RPMI7951 (cell line): ENCODE measurements at places on chromosomes 2 and 18. TPM values are rescaled to one million over a fixed set of nuclear protein-coding genes. Genes with fewer than 3 reads are reported as not detected.

- DNase-seq, result no peak
These were observed 194.4 kb upstream of the ITGA4 start for GRCh38 chr2:181262782-181263181.

- no peak for DNase-seq
These were observed 921 bp downstream of the PLB1 start for GRCh38 chr2:28496781-28497180.

Gene NLRC4
- not detected in 2 replicates for total RNA-seq

Gene NPC1
- 17.3 and 17.9 TPM in 2 replicates for total RNA-seq
